B cell (primary cell): ENCODE measurements at places on chromosomes 7 and 10. TPM values are rescaled to one million over a fixed set of nuclear protein-coding genes. Genes with fewer than 3 reads are reported as not detected.

Gene ZCWPW1
- 22.7 and 28.0 TPM in 2 replicates for total RNA-seq

Gene PKD2L1
- not detected in 2 replicates for total RNA-seq

Gene CAV1
- 1.7 and 1.9 TPM in 2 replicates for total RNA-seq

Gene FAM241B
- total RNA-seq: 0.54 and 1.1 TPM in 2 replicates

Gene THSD7A
- total RNA-seq: not detected in 2 replicates

Gene PDZD7
- total RNA-seq: 0.69 and 0.85 TPM in 2 replicates

Gene ANKRD61
- not detected in 2 replicates for total RNA-seq

Gene FEZF1
- not detected in 2 replicates for total RNA-seq

Gene ACBD7
- total RNA-seq: 0.54 and 1.3 TPM in 2 replicates

Gene CDK1
- total RNA-seq: 0.71 and 1.1 TPM in 2 replicates

Gene NOBOX
- not detected in 2 replicates for total RNA-seq

Gene PRPS1L1
- not detected in 2 replicates for total RNA-seq

Gene LLCFC1
- total RNA-seq: not detected in 2 replicates

Gene RAMP3
- total RNA-seq: not detected in 2 replicates

Gene C10orf53
- not detected in 2 replicates for total RNA-seq

Gene SPDYE3
- not detected in 2 replicates for total RNA-seq

Gene BCCIP
- 40.7 and 43.5 TPM in 2 replicates for total RNA-seq

Gene HOXA6
- total RNA-seq: 0.49 TPM in 1 of 2 replicates, not detected in the other
